ENCODE measurements at places on chromosomes 4 and X.
A peak's percentile ranks its signal among the peaks of the same experiment; 100 is the strongest.

- no peak for DNase-seq
Measured at GRCh38 chr4:139607502-139608060, 51.6 kb upstream of the SETD7 start.

DNA sequence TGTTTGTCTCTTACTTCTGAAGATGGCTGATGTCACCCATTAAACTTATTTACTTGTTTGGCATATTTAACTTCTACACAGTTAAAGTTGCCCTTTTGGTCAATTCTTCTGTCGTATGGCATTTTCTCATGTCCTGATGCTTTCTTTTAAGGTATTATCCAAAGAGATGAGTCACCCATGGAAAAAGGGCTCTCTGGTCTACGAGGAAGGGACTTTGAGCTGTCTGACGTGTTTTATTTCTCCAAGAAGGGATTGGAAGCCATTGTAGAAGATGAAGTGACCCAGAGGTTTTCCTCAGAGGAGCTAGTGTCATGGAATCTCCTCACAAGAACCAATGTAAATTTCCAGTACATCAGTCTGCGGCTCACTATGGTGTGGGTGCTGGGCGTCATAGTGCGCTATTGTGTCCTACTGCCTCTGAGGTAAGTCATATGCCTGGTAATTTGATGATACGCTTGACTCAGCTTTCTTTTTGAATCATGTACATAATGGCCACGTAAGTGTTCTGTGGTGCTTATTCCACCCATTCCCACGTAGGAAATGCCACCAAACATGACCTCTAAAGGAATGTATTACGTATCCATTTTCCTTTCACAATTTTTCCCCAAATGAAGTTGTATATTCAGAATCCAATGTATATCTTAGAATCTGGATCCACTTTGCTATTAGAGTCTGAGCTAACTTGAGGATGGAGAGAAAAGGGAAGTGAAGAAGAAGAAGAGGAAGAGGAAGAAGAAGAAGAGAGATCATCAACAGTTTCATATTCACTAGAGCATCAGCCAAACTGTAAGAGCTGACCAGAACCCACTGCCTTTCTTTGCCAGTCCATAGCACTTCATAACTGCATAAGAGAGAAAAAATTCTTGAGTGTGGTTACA, 45.7 kb downstream of the GPAT3 start:
- no peak for DNase-seq

DNA sequence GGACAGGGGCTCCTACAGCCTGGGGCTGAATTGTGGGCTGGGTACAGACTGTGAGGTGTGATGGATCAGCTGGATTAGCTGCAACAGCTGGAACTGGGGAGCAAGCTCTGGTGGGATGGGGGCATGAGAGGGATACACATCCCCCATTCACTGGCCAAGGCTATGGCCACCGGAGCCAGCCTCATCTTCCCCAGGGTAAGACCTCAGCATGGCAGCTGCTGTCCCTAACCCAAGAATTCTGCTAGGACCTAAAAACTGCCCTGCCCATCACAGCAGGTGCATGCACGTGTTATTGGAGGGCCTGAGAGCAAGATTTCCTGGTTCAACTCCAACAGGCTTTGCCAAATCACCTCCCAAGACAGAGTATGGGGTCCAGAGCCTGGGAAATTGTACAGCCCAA, 258.6 kb upstream of the AGTR2 start:
- DNase-seq, result no peak

- no peak for DNase-seq
Measured at GRCh38 chrX:125378205-125378604, 58.5 kb downstream of the TEX13C start.

DNA sequence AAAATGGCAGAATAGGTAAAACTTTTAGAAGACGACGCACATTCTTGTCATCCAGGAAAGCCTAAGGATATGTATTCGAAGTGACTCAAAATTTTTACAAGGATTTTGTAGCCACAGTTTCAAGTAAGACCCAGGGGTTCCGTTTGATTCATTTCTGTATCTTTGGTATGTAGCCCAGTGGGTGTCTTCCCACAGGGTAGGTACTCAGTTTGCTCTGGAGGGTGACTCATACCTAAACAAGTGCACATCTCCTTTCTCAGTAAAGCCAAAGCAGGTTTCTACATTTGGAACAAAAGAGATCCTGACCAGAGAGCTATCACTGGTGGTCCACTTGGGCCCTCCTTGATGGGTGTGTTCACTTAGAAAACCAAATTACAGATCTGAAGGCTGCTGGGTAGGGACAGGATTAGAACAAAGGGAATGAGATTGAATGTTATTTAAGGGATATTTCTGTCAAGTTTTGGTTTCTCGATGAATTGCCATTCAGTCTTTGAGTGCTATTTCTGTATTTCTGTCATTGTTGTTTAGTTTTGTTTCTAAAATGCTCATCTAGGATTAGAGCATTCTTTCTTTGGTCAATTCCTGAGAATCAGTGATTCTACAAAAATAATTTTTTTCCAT, 56.1 kb downstream of the PLS3 start:
- no peak for DNase-seq

GRCh38 chrX:46959985-46960700, 47.9 kb downstream of the JADE3 start:
- DNase-seq, result no peak

GRCh38 chr4:61027939-61028338, 172.2 kb upstream of the ADGRL3 start:
- DNase-seq, result no peak

DNA sequence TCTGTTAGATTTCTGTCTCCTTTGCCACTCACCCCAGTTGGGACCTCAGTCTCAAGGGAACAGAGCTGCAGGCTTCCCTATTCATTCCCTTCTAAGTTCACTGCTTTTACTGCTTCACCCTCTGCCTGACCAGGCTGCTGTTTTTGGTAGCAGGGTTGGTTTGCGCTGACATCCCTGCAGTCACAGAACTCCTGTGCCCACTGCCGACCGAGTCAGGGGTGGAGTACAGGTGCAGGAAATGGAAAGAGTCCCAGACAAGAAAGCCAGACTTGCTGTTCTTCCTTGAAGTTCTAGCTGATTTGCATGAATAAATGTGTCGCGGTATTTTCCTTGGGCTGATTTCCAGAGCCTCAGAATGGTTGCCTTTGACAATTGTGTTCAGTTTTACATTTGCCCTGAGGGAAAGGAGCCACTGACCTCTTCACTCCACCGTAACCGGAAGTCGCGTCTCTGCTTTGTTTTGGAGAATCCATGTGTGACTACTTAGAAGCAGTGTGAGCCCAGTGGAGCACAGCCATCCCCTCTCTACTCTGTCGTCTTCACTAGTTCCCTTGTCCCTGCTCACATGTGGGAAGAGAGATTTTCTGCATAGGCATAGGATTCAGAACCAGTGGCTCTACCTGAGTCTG, 84.8 kb downstream of the TNIP2 start:
- no peak for DNase-seq

DNA sequence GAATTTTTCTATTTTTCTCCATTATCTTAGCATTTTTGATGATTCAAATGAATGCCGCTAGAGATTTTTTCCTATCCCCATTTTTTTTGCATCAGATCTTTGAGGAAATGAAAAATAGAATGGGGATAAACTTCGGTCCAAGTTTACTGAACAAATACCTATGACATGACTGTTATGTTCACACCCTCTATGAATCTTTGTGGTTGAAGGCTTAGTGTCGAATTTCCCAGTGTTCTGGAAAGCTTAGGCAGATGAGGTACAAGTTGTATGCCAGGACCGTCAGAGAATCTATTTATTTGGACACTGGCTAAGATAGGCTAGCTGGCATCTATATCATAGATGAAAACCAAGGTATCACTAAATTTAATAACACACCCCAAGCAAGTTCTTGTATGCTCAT, 123.4 kb downstream of the SPCS3 start:
- peak; percentile 82 for DNase-seq

- DNase-seq, result no peak
Measured at GRCh38 chr4:140579278-140579677, 10.5 kb upstream of the UCP1 start.

- no peak for DNase-seq
Measured at GRCh38 chr4:10530137-10530786, 73.0 kb upstream of the ZNF518B start.

DNA sequence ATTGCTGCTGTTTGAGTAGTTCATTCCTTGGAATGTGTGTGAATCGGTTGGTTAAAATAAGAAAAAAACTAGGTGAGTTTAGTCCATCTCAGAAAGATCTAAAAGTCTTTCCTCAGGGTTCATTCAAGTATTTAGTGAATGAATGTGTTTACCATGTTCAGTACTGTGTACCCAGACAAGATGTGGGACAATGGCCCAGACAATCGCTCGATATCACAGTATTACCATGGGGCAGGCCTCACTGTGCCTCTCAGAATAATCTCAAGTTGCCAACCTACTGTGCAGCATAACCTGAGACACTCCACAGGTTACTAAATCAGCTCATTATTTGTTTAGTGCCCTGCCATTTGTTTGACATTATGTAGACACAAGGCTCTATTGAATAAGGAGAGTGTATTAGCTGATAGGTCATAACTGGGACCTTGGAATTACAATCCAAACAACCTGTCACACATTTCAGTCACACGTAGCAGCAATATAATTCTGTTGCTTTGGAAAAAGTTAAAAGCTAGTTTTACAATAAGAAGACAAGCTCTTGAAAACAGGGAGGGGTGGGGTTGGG, 24.9 kb upstream of the AMOT start:
- no peak for DNase-seq

DNA sequence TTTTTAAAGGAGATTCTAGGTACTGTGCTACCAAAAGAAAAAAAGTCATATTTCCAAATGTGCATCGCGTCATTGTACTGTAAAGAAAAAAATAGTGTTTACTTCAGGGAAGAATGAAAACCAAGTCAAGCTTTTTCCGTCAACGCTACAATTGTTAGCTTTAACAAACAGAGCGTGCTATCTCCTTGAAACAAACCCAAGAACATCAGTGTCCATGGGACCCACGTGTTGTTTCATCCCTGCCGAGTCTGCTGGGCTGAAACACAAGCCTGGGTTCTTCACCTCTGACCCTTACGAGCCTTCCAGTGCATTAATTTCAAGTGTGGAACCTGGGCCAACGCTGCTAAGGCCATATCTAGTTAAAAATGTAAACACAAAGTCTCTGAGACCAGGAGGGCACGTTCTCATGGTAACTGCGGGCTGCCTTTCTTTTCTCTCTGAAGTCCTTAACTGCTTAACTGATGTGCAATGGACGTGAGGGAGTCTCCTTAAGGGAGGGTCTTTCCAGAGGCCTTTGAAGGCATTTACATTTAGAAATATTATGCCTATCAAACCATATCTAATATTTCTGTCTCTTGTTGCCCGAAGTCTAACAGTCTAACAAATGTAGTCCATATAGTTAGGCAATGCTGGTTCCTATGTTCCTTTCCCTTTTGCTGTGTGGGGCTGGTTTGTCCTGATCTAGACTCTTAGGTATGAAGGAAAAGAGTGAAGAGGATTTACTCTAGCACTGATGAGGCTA, 36.3 kb downstream of the ING2 start:
- DNase-seq, result no peak

DNA sequence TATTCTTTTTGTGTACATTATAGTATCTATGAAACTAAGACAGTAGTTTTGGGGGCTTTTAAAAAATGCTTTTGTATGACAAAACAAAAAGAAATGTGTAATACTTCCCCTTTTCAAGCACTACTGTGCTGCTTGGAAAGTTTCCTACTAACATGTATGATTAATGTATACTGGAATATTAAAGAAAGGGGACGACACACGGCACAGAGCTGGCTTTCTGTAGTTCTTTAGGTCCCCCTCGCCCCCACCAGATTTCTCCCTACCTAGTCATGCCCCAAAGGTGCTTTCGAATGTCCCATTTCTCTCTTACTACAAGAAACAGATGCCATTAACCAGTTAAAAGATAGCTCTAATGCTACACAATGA, 1.6 kb upstream of the AP1S2 start:
- no peak for DNase-seq

DNA sequence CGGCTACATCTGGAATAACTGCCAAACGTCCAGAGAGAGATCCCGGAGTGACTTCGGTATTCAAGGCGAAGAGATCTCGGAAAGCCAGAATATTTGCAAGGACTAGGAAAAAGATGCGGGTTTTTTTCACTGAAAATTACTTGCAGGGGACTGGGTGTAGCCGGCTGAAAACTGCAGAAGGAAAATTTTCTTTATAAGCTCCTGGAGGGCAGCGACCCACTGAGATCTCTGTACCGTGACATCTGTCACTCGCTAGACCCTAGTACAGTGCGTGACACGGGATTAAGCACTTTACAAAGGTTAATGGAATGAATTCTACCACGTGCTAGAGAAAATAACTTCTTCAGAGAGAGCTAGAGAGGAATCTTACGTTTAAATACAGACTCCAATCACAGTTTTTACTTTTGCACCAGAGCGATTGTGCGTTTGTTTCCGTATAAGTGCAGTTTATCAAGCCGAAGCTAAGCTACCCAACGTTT, 1.1 kb upstream of the LCORL start:
- DNase-seq, result no peak

DNA sequence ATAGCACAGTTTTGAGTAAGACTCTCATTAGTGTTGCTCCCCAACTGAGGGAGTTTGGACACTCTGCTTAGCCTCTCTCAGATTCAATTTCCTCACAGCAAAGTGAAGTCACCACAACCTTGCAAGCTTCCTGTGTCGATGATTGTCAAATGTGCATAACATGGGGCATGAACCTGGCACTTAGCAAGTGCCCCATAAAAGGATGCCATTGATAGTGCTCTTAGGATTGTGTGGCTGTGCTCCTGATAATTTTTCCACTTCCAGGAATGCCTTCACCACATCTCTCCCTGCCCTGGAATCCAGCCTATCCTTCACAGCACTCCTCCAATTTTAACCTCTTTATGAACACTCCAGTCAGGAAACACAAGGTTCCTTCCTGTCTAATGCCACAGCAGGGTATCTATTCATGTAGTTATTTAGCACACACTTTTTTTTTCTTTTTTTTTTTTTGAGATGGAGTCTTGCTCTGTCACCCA, 309.4 kb downstream of the PPP3CA start:
- peak; percentile 4 for DNase-seq
